Right atrium auricular region (tissue), 2 donors: ENCODE measurements at places on chromosomes 7 and 10. TPM values are rescaled to one million over a fixed set of nuclear protein-coding genes. Genes with fewer than 3 reads are reported as not detected.

GRCh38 chr7:114657279-114657678 lies 242.7 kb downstream of the FOXP2 start:
- no peak for DNase-seq

The ABCF2 gene
- 29.7 TPM for total RNA-seq

DNA sequence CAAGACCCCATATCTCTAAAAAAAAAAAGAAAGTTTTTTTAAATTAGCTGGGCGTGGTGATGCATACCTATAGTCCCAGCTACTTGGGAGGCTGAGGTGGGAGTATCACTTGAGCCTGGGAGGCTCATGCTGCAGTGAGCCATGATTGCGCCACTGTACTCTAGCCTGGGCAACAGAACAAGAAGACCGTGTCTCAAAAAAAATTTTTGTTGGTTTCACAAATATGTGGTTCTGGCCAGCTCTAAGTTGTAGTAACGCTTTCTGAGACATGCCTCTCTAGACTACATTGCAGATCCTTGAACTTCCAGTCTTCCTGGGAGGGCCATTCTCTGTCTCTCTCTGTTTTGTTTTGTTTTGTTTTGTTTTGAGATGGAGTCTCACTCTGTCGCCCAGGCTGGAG lies 24.6 kb upstream of the RHBDD2 start:
- no peak for DNase-seq

The RNF32 gene
- total RNA-seq: 0.79 TPM

DNA sequence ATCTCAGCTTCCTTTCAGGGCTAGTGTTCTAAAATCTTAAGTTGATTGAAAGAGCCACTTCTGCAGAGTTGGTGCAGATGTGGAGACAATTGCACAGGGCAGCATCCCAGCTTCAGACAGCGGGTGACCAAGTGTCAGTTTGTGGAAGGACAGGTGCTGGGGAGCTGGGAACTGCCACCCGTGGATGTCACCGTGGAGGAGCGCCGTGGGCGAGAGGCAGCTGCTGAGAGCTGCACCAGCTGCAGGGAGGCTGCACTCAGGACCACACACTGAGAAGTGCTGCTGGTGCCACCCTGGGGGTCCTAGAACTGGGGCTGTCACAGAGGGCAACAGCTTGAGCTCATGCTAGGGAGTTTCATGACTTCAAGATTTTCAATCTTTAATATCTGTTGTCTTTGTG lies 543.0 kb upstream of the FZD8 start:
- no peak for DNase-seq
